ENCODE measurements at places on chromosomes 5 and 9.
A peak's percentile ranks its signal among the peaks of the same experiment; 100 is the strongest.

GRCh38 chr5:15421921-15422412 is 78.0 kb upstream of the FBXL7 start:
- no peak for DNase-seq

DNA sequence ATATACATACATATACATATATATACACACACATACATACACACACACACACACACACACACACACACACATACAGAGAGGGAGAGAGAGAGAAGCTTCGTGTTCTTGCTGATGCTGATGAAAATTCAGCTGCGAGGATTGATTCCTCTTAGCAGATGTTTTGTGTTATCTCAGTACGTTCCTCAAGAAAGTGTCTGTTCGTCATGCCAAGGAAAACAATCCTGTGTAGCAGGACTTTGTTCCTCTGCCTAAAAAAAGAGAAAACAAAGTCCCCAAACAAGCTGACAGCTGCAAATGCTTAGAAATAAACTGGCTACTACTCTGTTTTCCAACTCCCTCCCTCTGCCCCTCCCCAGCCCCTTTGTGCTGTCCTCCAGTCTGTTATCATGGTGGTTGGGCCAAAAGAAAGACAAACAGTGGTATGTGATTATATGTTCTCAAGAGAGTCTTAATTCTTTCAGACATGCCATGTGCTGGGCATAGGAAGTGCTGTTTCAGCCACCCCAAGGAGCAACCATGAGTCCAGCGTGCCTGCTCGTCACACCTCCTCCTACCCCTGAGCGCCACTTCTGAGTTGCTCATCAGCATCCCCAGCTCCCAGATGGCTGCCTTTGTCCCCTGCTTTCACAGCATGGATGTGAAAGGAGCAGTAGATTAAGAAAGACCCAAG is 71.5 kb upstream of the EQTN start:
- peak; percentile 19 for DNase-seq

DNA sequence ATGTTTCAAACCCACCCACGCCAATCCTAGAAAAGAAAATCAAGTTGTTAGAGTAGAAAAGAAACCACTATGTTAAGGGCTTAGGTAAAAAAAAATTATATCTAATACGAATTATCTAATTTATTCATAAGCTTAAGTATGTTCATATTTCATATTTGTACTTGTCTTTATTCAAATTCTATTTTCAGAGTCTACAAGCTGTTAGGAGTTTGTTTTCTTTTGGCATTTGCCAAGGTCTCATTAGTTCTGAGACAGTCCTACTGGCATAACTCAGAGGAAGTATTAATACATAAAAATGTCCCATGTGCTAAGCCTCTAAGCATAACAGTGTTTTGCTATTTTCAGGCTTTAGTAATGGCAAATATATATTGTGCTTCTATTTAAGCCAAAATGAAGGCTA is 57.6 kb downstream of the STARD4 start:
- DNase-seq = no peak

GRCh38 chr9:127586096-127586495 is 26.0 kb upstream of the STXBP1 start:
- DNase-seq = no peak

DNA sequence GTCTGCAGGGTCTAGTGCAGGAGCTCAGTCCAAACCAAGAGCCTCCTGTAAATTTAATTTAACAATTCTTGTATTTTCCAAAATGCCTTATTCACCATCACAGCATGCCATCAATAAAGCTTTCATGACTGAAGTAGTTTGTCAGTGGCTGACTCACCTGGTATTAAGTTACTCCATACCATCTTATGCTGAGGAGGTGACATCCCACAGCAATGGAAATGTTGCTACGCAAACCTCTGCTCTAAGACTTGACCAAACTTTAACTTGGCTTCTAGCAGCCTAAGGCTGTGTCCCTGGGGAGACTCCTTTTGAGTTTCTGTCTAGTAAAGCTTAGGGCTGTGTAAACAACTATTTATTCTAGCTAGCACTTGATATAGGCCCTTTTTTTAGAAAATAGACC is 1231.3 kb upstream of the CDH18 start:
- DNase-seq = no peak

DNA sequence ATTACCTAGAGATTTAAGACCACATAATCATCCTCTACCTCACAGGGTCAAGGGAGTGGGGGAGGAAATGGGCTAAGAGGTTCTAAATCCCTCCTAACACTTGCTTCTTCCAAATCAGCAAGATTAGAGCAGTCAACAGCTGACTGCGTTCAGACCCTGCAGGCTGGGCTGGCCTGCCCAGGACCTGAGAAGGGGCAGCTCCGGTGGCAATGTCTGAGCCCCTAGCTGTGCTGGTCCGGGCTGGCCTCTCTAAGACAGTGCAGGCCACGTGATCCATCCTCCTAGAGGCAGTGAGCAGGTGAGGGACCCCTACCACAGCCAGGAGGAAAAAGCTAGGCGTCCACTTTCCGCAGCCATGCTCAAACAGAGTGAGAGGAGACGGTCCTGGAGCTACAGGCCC is at the start of gene KCNV2:
Gene KCNV2 (plus strand): TSS at position 126 of the 400 bp plus-strand sequence. CDS start 230 bp downstream, at position 356.
- DNase-seq = no peak

All from heart left ventricle (tissue), 16 donors.